ENCODE measurements at places on chromosomes 11 and 22.

GRCh38 chr11:17740649-17741235, 6.2 kb downstream of the KCNC1 start:
- no peak for DNase-seq

DNA sequence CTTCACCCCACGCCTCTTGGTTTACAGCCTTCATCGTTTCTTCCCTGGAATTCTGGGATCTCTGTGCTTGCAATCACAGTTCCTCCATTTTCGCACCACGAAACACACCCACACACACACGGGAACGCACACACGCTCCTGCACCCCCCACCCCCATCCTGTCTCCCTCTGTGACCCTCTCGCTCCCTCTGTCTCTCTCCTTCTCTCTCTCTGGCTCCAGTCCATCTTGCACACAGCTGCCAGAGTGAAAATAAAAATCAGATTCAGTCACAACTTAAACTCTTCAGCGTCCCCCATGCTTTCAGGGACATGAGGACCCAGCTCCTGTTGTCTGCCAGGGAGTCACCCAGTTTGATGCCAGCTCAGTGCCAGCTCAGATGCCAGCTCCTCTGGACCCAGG, 3.0 kb downstream of the GAL start:
- no peak for DNase-seq

DNA sequence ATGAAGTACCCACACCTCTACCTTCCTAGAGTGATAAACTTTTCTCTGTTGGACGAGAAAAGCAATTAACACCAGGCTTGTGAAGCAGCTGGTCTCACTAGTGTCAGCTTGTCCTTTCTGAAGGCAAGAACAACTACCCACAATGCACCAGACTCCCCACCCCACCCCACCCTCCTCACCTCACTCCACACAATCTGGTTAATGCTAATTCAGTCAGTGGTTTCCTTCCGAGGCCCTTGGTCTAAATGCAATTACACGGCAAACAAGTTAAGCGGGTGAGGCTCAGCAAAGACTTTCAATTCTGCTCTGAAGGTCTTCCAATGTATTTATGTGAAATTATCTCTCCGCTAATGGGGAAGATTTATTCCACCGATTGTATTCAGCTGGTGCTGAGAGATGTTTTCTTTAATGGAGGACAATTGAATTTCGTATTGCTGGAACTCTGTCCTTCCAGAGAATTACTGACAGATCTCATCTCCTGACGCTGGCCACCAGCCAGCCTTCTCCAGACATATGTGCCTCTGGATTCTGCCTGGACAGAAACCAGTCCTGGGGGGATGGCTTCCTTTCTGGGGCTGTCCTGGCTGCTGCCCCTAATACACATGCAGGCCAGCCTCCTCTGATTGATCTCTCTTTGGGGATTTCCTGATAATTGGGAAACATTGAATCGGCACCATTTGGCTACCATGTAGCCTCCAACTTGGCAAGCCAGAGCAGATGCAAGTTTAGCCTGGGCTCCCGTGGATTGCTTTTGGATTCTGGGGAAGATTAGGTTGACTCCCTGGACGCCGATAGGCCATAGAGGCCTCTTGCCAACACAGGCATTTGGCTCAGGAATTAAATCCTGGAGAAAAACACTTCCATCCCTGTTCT, 165.8 kb upstream of the NARS2 start:
- no peak for DNase-seq

- DNase-seq: peak; percentile 80
Measured at GRCh38 chr11:93059117-93059957, 89.9 kb downstream of the MTNR1B start.

Measured in EH (cell line).